ENCODE measurements at places on chromosomes 5 and 9.
A peak's percentile ranks its signal among the peaks of the same experiment; 100 is the strongest.

GRCh38 chr5:150625831-150626746, 14.4 kb upstream of the SYNPO start:
- no peak for DNase-seq

GRCh38 chr9:5832071-5832537, 813 bp downstream of the ERMP1 start:
- DNase-seq = peak; percentile 71

DNA sequence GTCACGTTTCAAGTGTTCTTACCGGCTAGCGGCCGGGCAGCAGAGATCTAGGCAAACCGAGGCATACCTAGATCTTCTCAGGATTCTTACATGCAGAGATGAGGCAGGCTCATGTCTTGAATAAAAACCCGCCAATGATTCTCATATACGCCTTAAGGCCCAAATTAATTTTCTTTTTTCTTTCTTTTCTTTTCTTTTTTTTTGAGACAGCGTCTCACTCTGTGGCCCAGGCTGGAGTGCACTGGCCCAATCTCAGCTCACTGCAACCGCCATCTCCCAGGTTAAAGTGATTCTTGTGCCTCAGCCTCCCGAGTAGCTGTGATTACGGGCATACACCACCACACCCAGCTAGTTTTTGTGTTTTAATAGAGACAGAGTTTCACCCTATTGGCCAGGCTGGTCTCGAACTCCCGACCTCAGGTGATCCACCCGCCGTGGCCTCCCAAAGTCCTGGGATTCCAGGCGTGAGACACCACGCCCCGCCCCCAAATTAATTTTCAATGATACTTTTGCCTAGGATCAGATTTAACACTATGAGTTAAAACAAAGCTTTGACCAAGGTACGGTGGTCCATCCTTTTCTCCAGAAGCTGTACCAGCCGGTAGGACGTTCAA, 1.5 kb downstream of the C9orf40 start:
- no peak for DNase-seq

DNA sequence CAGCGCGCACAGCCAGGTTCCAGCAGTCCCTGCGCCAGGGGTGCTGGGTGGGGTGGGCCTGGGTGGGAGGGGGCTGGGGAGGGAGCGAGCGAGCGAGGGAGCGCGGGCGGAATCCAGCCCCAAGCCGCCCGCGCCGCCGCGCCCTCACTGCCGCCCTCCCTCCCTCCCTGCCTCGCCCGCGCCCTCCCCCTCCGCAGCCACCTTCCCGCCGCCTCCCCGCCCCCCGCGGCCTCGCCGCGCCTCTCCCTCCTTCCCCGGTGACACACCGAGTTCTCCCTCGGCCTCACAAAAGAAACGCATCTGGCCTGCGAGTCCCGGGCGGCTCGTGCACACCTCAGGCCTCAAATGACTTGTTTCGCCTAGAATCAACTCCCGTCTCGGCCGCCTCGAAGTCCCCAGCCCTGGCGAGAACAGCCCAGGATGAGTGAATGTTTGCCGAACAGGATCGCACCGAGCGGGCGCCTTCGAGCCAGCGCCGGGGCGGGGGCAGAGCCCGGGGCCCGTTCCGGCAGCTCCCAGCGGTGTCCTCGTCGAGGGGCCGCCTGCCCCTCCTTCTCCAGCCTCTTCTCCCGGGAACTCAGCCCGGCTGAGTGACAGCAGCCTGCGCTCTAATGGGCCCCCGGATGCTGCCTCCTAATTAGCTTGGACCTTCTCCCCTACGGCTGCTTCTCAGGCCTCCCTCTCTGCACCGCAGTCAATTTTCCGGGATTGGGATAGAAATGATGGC, 371 bp upstream of the PITX1 start:
- peak; percentile 33 for DNase-seq

- no peak for DNase-seq
Measured at GRCh38 chr9:114998326-114998725, 67.9 kb upstream of the TNFSF8 start.

DNA sequence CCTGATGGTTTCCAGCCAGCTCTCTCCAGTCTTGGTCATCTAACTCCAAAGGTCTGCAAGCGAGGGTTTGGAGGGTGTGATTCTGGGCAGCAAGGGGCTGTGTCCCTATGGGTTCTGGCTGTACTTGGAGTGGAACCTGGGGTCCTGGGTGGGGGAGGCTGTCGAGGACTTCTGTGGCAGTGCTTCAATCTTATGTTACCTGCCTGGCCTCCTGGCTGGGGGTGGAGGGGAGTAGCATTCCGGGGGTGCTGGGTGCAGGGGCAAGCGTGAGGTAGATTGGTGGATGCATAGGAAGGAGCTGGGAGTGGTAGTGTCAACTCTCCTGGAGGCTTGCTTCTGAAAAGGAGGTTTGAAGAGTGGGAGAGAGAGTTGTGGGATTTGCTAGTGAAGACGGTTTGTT, 143.4 kb downstream of the HSPA4 start:
- DNase-seq = no peak

- peak; percentile 3 for DNase-seq
Measured at GRCh38 chr5:25754895-25755294, 1110.1 kb upstream of the CDH10 start.

DNA sequence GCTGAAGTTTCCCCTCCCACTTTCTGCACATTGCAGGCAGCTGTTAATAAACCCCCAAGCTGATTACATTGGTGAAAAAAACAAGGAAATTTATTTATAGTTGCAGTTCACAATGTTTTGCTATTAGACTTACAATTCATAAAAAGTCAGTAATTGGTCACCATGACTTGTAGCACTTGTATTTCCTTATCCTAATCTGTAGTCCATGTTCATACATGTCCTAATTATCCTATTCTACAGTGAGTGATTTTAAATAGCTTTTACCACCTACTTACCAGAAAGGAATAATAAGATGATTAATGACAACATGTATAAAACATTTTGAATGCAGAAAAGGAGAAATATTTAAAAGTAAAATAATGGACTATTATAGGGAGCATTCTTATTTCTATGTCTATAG, 760.0 kb upstream of the RIOK2 start:
- DNase-seq = no peak

DNA sequence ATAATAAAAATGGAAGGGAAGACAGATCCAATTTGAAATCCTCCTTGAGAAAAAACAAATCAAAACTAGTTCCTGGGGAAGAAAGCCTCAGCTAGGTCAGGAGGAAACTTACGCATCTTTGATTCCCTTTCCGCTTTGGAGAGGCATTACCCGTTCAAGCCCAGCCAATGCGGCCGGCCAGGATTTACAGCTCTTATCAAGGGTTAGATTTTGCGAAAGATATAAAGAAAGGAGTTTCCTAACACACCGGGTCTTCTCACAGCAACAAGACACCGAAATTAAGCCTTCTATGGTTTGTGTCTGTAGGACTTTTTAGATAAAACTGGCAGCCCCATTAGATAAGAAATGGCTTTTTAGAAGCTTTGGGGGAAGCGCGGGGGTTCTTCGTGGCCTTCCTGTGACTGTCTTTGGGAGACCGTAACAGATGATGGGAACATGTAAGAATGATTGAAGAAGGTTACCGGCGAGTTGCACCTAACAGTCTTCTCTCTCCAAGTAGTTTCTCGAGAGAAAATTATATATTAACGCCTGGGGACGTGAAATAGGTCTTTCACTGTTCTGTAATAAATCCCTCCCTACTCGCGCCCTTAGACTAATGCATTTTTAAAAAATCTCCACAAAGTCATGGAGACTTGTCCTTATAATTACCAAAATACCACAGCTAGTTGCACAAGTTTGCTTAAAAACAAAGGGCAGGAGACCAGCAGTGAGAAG, 1.3 kb upstream of the ISL1 start:
- DNase-seq = no peak

GRCh38 chr5:57103317-57103907, 70.4 kb upstream of the GPBP1 start:
- no peak for DNase-seq

- no peak for DNase-seq
Measured at GRCh38 chr5:124054564-124054963, 542.6 kb downstream of the CSNK1G3 start.

- peak; percentile 63 for DNase-seq
Measured at GRCh38 chr9:34413231-34413852, 36.6 kb upstream of the MYORG start.

- no peak for DNase-seq
Measured at GRCh38 chr9:82681809-82682208, 381.1 kb downstream of the RASEF start.

GRCh38 chr5:81631621-81632020, 119.3 kb downstream of the SSBP2 start:
- no peak for DNase-seq

GRCh38 chr5:40689438-40689837, 9.7 kb downstream of the PTGER4 start:
- DNase-seq = no peak

- DNase-seq = no peak
Measured at GRCh38 chr5:78552729-78553342, 95.7 kb downstream of the LHFPL2 start.

DNA sequence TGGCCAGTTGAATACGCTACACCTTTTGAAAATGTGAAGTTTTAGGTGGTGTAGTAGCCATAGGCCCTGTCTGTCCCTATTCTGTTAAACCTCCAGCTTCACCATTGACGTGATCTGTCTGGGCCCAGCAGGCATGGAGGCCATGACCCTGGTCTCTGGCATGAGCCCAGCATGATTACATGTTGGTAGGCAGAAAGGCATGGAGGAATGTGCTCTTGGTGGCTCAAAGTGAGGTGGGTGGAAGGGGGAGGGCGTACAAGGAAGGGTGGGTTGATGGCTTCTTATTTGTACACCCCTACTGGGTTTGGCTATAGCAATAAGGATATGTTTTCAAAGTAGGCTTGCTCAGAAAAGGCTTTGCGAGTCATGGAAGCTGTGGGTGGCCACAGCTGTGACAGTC, 23.7 kb downstream of the RALGPS1 start:
- no peak for DNase-seq

DNA sequence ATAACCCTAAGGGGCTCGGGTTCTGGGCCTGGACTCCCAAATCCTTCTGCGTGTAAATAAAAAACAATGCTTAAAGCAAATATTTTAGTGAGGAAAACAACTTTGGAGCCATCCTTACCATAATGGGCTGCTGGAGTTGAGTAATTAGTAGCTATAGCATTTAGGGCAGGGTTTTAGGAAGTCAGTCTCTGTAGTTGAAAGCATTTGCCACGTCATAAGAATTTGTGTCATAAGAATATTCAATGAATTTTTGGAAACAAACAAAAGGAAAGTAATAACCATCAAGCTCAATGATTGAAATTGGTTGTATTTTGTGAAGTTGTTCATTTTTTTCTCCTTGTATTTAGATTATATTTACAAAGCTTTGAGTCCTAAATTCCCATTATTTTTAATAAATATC, 114.8 kb upstream of the ELL2 start:
- no peak for DNase-seq

GRCh38 chr9:113935677-113936380, 59.7 kb downstream of the ZNF618 start:
- DNase-seq = no peak

- DNase-seq = no peak
Measured at GRCh38 chr5:13278148-13278547, 666.3 kb downstream of the DNAH5 start.

DNA sequence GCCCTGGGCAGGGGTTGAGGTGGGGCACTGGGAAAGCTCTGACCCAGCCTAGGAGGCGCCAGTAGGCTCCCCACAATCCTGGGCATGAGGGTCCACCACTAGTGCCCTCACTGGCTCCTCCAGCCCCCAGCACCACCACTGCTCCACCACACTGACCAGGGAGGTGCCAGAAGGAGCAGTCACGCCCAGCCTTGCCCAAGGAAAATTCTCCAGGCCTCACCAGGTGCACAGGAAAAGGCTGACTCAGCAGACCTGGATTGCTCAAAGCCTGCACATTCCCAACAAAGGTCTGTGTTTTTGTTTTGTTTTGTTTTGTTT, 62.9 kb downstream of the ZNF354C start:
- DNase-seq = no peak

DNA sequence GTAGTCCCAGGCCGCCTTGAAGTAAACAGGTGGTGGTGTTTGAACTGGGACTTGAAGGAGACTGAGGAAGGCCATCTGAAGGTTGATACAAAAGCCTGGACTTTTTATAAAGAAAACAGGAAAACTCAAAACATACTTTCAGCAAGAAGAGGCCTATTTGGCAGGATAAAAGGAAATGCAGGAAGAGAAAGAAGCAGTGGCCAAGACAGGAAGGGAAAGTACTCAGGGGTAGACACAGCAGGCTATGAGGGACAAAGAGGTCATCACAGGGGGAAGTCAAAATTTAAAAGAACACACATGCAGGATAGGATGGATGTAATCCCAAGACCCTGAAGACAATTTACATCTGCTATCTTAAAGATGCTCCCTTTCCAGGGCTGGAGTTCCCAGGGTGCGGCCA, 13.0 kb downstream of the TLE1 start:
- no peak for DNase-seq

- DNase-seq = no peak
Measured at GRCh38 chr5:168324859-168325630, 33.6 kb downstream of the WWC1 start.

Measured in KBM-7 (cell line).